ENCODE measurements at places on chromosomes 16 and 17.

GRCh38 chr17:63116967-63117830, 151.2 kb downstream of the TANC2 start:
- DNase-seq = no peak

DNA sequence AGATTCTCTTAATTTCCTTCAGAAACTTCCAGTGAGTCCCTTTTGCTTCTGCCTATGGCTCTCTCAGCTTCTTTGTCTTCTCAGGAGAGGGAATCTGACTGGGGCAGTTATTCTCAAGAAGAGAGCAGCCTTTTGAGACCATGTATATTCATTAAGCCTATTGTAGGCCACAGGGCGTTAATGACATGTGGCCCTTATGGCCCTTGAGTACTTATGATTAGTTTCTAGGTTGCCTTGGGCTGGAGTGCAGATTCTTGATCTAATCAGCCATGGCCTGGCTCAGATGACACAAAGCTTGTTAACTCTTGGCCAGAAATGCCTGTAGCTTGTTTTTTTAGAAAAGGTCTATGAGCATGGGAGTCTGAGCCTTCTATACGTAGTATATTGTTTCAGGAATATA, 17.4 kb downstream of the MFSD11 start:
- no peak for DNase-seq

GRCh38 chr17:74639704-74640151, 16.2 kb upstream of the CD300E start:
- no peak for DNase-seq

DNA sequence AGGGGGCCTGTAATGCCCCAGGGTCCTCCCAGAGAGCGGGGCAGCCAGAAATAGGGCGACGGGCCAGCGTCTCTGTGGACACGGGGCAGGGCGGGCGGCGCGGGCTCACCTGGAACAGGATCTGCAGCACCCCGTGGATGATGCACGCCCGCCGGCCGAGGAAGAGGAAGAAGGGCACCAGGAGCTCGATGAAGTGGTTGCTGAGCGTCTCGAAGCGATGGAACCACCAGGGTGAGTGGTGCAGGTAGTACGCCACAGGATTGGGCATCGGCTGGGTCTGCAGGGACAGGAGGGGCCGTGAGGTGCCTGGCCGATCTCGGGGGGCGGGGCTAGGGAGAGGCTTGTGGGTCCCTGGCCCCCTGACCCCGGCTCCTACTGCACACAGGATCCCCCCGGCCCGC, 78.9 kb upstream of the GNG13 start:
- no peak for DNase-seq

DNA sequence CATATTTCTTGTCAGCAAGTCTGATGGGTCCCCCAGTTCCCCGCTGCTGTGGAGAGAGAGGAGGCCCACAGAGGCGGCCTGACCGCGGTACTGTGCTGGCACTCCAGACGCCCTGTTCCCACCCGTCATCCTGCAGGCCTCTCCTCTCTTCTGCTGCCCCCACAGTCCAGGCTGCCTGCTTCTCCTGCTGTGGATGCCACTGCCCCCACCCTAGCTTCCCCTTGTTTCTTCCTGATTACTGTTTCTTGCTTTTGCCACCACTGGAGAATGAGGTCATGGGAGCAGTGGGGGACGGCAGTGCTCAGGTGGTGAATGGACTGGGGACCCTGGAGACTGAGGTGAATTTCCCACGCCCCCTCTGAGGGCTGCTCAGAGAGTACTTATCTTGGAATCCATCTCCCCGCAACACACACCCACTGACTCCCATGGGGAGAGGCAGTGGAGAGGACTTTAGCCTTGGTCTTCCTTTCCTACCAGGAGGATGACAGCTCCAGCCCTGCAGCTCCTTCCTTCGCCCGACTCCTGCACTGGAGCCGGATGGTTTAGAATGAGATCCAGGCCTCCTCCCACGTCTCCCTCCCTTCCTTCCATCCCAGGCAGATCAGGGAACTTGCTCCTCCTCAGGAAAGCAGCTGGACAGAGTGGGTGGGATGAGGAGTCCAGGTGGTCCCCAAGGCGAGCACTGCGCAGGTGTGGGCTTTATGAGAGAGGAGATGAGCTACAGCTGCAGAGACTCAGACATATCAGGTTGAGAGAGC, 60.4 kb downstream of the PLXDC1 start:
- no peak for DNase-seq

GRCh38 chr16:68499006-68499405, 40.1 kb upstream of the ZFP90 start:
- DNase-seq = no peak

GRCh38 chr17:12964162-12964561, 53.7 kb downstream of the ELAC2 start:
- no peak for DNase-seq

GRCh38 chr17:48732688-48733629, 4.4 kb upstream of the HOXB13 start:
- DNase-seq = no peak

DNA sequence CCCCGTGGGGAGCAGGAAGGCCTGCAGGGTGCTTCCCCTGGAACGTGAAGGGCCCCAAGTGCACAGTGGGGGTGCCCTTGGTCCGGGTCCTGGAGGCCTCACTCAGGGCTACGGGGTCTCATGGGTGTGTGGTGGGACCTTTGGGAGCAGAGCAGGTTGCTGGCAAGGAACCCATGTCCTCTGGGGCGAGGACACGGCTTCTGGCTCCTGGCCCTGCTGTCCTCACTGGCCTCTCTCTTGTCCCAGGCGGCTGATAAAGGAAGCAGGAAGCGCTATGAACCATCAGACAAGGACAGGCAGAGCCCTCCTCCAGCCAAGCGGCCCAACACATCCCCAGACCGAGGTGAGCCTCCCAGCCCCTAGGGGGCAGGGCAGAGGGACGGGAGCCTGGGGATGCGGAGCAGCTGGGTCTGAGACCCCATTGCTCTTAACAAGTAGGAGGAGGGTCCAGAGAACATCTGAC, 9.8 kb upstream of the IL17C start:
- DNase-seq = no peak

DNA sequence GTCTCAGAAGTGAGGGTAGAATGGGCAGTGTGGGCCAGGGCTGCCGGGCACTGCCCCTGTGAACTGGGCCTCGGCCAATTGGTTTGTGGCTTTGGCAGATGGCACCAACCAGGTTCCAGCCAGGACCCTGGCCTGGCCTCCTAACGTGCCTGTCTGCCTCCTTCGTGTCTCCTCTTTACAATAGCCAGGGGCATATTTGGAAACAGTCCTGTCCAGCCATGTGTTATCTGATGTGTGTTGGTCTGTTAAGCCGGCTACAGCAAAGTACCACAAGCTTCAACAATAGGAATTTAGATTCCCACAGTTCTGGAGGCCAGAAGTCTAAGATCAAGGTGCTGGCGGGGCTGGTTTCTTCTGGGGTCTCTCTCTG, 14.6 kb downstream of the CRISPLD2 start:
- DNase-seq = no peak

DNA sequence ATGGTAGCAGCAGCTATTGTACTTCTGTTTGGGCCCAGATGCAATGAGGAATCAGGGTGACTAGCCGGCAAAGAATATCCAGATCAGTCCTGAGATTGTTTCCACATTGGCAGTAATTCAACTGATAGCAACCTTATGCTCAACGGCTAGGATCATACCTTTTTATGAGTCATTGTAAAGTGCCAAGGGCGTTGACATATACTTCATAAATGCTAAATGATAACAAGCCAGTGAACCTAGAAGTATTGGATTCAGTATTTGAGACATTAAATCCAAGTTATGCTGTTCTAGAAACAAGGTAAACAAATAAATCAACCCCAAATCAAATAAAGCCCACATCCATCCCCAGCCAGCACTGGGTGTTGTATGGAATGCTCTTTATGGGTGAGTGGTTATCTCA, 207.1 kb upstream of the ZFHX3 start:
- no peak for DNase-seq

- DNase-seq = no peak
Measured at GRCh38 chr17:9676084-9676483, 30.8 kb downstream of the USP43 start.

DNA sequence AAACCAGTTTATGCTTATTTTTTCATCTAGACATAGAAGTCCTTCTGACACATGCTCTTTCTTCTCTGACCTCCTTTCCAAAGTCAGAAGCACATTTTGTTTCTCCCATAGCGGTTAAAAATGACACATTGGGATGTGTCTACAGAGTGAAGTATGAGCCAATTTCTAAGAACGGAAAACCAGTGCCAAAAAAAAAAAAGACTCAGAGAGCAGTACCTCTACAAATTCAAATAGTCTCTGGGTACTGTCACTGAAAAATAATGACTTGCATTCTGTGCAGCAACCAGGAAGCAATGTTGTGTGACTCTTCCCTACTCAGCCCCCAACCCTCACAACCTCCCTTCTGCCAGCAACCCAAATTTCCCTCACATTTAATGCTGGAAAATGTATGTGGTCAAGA, 145.5 kb upstream of the PMFBP1 start:
- DNase-seq = no peak

DNA sequence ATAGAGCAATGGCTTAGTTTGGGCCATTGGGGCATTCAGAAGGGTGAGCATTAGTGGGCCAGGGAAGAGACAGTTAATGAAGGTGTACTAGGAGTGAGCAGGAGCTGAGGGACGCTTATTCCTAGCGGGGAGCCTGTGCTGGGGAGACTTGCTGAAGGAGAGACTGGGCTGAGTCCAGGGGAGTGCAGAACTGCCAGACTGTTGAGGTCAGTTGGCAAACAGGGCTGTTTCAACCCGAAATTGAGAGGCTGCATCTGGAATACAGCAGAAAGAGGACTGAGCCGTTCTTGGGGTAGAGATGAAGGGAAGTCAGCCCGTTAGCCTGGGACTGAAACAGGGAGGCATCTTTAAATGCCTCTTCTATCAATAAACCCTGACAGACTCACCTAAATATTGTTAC, 33.2 kb downstream of the MAP2K6 start:
- DNase-seq = no peak

DNA sequence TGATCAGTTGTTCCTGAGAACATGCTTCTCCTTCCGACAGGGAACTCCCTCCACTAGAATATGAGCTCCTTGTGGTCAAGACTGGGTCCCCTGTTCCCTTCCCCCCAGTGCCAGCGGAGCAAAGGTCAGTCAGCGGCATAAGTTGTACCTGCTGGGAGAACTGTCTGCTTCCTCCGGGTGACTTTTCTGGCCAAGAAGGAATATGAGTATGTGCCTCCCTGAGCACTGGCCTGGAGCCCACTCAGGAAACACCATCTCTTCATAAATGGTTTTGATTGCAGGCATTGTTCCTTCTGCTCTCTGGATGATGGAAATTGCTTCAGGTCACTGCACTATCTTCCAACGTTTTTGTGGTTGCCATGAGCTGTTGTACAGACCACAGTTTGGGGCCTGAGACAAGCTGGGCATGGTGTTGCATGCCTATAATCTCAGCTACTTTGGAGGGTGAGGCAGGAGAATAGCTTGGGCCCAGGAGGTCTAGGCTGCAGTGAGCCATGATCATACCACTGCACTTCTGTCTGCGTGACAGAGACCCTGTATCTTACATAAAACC, 2.9 kb upstream of the P4HB start:
- DNase-seq = no peak

DNA sequence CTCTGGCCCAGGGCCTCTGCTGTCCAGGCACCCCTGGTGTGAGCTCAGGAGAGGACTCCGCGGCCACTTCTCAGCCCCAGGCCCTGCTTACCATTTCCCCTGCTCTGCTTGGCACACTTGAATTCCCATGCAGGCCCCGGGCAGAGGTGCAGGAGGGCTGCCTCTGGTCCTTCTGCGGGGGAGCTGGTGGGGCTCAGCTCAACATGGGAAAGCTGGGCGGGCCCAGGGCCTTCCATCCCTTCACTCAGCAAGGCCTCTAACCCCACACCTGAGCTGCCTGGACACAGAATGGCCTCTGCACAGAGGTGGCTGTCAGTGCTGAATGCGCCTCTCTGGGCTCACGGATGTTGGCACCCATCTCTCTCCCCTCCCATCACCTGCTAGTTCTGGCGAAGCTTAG, 12.5 kb upstream of the RNPS1 start:
- DNase-seq = no peak

DNA sequence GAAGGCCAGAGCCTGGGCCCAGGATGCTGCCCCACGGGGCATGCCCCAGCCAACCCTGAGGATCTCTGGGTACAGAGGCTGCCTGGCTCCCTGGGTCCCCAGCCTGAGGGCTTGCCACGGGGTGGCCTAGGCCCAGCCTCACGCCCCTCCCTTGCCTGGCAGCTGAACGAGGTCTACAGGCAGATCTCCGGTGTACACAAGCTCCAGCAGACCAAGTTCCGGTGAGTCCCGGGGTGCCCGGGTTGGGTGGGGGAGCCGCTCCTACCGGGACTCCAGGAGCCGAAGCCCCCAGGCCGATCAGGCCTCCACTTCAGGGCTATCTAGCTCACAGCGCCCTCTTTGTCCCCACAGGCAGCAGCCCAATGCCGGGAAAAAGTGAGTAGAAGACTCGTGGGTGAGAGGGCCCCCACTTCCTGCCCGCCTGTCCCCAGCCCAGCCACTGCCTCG, 19.4 kb downstream of the ITGB4 start:
- no peak for DNase-seq

DNA sequence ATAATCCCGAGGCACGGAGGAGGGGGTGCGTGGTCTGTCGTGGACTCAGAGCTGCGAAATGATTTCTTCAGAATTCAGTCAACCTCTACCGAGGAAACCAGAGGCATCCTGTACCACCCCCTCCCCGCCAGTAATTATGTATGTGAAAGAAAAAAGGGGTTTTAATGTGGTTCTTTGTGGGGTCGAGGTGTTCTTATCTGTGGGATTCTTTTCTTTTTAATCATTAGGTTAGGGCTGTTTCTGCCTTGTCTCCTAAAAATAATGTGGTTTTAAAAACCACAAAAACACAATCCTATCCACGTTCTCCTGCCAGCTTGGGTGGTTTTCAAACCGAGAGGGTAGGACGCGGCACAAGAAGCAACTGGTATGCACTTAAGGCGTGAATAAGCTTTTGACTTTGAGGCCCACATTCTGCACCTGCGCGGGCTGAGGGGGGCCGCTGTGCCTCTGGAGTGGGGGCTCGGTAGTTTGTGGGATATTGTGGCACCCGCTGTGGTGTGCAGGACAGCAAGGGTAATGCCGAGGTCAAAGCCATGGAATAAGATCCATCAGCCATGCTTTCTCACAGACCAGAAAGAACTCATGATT, 1.0 kb downstream of the SLC47A1 start:
- no peak for DNase-seq

GRCh38 chr16:69741951-69742904, 12.5 kb downstream of the NOB1 start:
- DNase-seq = no peak

GRCh38 chr16:61885343-61885742, 150.9 kb downstream of the CDH8 start:
- no peak for DNase-seq
